ENCODE measurements at places on chromosomes 5 and 9.

DNA sequence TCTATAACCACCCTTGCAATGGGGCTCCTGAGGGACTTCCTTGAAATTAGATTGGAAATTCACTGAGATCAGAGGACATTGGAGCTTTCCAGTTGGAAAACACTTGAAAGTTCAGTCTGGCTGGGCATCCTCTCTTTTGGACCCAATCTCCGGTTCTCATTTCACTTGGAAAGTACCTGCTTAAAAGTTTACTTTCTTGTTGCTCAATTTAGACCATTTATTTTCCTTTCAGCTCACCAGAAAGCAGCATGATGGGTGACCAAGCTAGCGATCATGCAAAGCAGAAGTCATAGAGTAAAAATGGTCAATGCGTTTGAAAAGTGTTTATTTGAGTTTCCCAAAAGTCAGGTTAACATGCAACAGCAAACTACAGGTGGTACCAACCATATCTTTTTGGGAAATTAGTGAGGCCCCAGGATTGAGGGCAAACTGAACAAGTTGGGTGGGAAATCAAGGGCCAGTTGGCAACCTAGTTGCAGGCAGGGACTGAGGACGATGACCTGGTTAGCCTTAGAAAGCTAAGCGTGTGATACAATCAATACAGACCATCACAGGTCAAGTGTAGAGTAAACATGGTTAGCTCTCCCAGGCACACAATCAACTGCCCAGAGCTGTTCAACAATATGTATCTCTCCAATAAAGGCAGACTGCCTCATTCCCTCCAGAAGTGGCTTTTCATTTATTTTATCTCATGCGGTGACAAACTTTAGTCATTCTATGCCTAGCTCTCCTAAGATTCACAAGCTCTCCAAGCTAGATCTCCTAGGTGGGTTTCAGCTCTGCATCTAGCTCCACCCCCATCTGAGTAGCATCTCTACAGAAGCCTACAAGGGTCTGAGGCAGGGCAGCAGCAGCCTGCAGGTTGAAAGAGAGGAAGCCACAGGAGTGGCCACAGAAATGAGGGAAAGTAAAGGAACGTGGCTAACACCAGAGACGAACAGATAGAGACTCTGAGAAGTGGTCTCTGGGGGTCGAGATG, 136.9 kb downstream of the UGCG start:
- DNase-seq, result peak; percentile 13

- no peak for DNase-seq
Measured at GRCh38 chr5:142663246-142663645, 22.6 kb downstream of the FGF1 start.

DNA sequence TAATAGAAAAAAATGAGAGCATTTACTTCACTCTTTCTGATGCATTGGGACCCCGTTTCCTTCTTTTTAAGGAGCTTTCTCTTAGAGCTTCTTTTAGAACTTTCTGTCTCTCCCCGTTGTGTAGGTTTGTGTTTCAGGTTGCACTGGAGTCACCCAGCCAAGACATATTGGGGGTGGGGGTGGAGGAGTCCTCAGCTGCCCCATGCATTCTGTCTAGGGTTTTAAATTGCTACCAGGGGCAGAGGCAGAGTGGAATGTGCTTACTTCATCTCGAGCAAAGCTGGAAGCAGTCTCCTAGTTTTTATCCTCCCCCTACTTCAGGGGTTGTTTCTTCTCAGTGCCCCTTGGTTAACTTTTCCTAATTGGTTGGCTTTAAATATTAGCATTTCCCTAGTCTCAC, 9.4 kb downstream of the OR2K2 start:
- no peak for DNase-seq

GRCh38 chr9:136793086-136793946, 2.2 kb downstream of the TMEM141 start:
- no peak for DNase-seq

- peak; percentile 67 for DNase-seq
Measured at GRCh38 chr5:42423285-42424165, at the start of gene GHR. Gene GHR (plus strand): TSS chr5:42423439. CDS start chr5:42565875, 142,436 bp downstream.

- DNase-seq, result no peak
Measured at GRCh38 chr5:39331861-39332381, 32.4 kb downstream of the C9 start.

DNA sequence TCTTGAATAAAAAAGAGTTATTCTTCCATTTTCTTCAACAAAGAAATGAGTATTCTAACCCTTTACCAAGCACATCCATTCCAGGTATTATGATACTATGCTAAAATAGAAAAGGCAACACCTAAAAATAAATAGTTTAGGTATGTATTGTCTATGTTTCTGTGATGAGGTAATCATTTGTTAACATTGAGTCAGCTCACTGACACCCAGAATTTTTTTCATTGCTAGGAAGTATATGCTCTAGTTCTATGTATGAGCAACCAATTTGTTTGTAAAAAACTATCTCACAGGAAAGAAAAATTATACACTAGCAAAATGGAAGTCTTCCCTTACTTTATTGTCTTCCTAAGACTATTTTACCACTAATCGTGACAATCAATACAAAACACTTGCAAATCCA, 615.6 kb upstream of the GRIN3A start:
- DNase-seq, result no peak

- no peak for DNase-seq
Measured at GRCh38 chr9:123607479-123607878, 251.5 kb downstream of the CRB2 start.

- peak; percentile 64 for DNase-seq
Measured at GRCh38 chr9:136629879-136630661, 32.6 kb upstream of the EGFL7 start.

- no peak for DNase-seq
Measured at GRCh38 chr9:110809038-110809595, 140.5 kb downstream of the MUSK start.

DNA sequence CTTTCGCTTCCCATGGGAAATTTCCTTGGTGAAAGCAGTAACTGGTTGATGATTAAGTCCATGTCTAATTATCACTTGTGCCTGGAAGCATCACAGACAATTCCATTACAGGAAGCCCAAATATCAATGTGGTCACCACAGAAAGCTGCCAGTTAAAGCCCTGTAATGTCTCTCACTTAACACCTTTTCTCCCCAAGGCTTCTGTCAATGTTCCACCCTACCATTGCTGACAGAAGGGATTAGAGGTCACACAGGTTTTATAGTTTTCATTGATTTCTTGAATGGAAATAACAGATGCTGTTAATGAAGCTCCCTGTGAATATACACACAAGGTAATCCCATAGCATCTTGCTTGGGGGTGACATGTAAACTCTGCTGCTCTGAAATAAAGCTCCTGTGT, 279.2 kb downstream of the COX7C start:
- DNase-seq, result no peak

DNA sequence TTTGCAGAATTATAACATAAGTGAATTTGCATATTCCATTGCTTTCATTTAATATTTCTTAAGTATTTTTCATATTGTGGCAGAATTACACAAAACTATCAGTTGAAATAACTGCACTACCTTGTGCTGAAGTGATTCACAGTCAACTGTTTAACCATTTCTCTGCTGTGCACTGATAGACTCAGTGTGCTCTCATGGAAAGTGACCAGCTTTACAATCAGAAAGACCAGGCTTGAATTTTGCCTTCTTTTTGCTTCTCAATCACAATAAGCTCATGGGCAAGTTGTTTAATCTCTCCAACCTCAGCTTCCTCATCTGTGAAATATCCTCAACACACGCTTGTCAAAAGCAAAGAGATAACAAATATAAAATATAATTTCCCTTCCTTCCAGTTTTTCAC, 18.3 kb downstream of the CDK5RAP2 start:
- DNase-seq, result no peak

GRCh38 chr9:84383178-84383577, 42.6 kb upstream of the SLC28A3 start:
- no peak for DNase-seq

DNA sequence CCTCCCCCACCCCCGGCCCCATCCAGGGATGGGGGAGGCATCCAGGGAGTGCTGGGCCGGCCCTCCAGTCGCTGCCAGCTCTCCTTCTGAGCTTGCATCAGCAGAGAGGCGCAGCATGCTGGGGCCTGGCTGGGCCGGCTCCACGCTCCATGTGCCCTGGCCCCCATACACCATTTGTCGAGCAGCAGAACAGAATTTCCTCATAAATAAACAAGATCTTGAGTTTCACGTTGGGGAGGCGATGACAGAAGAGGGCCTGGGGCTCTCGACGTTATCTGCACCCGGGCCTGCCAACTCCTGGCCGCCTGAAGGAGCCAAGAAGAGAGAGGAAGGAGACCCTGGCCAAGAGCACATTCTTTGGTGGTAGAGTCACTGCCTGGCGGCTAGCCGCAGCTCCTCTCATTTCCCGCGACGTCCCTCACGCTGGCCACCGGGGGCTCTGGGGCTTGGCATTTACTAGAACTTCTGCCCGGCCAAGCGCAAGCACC, 177.0 kb downstream of the FGF18 start:
- DNase-seq, result no peak

DNA sequence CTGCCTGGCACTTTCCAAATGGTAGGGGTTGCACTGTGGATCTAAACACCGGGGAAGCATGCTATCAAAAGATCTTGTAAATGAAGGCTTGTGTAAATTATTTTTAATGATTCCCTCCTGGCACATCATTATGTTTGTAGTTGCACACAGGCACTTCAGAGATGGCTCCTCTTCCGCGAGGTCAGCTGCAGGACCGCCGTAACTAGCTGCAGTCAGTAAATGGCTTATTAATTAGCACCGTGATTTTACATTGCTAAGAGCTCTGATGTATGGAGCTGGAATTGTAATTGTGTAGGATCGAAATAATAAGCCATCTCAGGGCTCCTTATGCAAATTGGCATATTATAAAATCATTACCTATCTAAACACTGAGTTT, 397.6 kb upstream of the IRX1 start:
- no peak for DNase-seq

- no peak for DNase-seq
Measured at GRCh38 chr5:14146725-14147124, 3.6 kb downstream of the TRIO start.

- DNase-seq, result no peak
Measured at GRCh38 chr5:154653418-154653763, 101.8 kb upstream of the LARP1 start.

- DNase-seq, result no peak
Measured at GRCh38 chr5:44613936-44614335, 194.8 kb upstream of the MRPS30 start.

GRCh38 chr5:72746736-72747135, 69.7 kb upstream of the TNPO1 start:
- no peak for DNase-seq

DNA sequence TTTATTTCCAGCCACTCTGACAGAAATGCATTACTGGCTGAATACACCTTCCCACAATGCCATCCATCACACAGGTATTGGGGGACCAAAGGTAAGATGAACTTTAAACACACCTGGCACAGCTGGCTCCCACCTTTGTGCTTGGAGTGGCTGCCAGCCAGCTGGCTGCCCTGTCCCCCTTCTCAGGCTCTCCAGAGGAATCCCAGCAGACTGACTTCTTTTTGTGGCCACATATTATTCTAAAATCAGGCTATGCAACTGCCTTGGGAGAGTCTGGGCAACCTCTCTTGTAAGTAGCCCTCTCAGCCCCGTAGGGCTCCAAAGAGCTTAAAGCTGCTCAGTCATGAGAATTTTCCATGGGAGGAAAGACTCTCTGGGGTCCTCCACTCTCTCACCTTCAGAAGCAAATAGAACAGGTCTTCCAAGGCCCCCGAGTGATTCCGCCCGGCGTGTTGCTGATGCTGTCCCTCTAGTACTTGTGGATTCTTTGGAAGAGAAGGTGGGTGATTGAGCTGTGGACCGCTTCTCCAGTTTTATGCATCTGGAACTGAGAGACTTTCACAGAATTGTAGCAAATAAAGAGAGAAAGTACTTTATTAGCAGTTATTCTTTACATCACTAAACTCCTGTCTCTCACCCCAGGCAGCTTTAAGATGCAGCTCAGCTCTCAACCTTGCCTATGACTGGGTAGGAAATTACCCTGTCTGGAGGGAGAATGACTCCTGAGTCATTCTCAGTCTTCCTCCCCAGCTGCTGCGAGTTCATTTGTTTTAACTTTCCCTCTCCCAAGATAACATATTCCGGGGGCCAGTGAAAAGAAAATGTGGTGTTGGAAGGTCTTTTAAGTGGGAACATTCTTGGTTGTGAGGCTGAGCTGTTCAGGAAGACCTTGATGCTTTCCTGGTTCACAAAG, 159.4 kb upstream of the PITX1 start:
- no peak for DNase-seq

DNA sequence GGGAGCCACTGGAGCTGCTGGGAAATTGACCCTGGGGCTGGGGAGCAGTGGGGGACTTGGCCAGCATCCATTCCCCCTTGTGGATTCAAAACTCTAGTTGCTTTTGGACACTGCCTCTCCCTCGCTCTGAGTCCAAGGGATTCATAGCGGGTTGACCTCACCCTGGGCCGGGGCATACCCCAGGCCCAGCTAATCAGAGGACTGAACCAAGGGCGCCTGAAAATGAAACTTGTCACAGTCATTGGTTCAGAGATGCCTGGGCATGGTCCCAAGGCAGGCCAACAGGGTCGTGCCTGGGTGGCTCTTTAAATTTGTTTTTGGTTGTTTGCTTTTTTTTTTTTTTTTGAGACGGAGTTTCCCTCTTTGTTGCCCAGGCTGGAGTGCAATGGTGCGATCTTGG, 22.6 kb downstream of the STK10 start:
- DNase-seq, result no peak

- DNase-seq, result no peak
Measured at GRCh38 chr9:137411260-137411644, 11.7 kb downstream of the EXD3 start.

DNA sequence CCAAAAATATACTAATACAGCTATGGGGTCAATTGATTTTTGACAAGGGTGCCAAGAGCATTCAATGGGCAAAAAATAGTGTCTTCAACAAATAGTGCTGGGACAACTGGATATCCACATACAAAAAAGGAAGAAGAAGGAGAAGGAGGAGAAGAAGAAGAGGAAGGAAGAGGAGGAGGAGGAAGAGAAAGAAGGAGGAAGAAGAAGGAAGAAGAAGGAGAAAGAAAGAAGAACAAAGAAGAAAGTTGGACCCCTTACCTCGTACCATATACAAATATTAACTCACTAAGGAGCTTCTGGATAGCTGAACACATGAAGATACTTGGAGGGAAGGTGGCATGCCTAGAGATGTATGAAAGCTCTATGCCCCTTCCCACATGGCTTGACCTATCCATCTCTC, 17.2 kb upstream of the DELE1 start:
- DNase-seq, result no peak

- no peak for DNase-seq
Measured at GRCh38 chr9:68706363-68707201, 1.5 kb downstream of the PIP5K1B start.

GRCh38 chr5:158718738-158719505, 380.8 kb downstream of the EBF1 start:
- no peak for DNase-seq

GRCh38 chr5:171845040-171845630, 59.5 kb downstream of the SMIM23 start:
- no peak for DNase-seq

DNA sequence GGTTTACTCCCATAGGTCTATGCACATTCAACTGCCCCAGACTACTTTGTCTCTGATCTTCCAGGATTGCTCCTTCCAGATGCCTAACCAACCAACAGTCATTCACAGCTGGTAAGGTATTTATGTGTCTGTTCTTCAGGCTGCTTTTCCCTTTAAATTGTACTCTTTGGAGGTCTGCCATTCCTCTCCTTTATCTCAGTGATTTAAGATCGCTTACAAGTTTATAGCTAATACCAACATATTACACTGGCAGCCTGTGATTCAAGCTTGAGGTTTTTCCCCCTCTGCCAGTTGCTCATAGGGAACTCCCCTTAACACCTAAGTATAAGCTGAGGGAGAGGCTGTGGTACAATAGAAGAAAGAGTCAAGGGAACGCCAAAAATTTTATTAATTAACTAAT, 711.7 kb upstream of the EDIL3 start:
- DNase-seq, result no peak

- DNase-seq, result no peak
Measured at GRCh38 chr9:121651295-121652020, at the start of gene DAB2IP. Gene DAB2IP (plus strand): TSS chr9:121651634. CDS start chr9:121651776, 142 bp downstream.
